CD4-positive, CD25-positive, alpha-beta regulatory T cell (primary cell): ENCODE measurements at places on chromosomes 16 and 17. TPM values are rescaled to one million over a fixed set of nuclear protein-coding genes. Genes with fewer than 3 reads are reported as not detected.

CD300LB gene
- not detected for polyA plus RNA-seq

NEUROD2 gene
- polyA plus RNA-seq, result not detected

CACNG1 gene
- polyA plus RNA-seq, result not detected

ITGB3 gene
- polyA plus RNA-seq, result not detected

CDRT15 gene
- not detected for polyA plus RNA-seq

ACSM2B gene
- polyA plus RNA-seq, result not detected

TPSD1 gene
- polyA plus RNA-seq, result not detected

HBM gene
- polyA plus RNA-seq, result not detected

NME3 gene
- 74.7 TPM for polyA plus RNA-seq

IRX3 gene
- not detected for polyA plus RNA-seq

ITGB4 gene
- polyA plus RNA-seq, result 0.60 TPM

SLC4A1 gene
- not detected for polyA plus RNA-seq

MIEF2 gene
- polyA plus RNA-seq, result 11.7 TPM

TBX21 gene
- 5.6 TPM for polyA plus RNA-seq

SLC52A1 gene
- polyA plus RNA-seq, result 0.41 TPM

PIRT gene
- not detected for polyA plus RNA-seq

MYOCD gene
- not detected for polyA plus RNA-seq

HYDIN gene
- not detected for polyA plus RNA-seq

KRT27 gene
- polyA plus RNA-seq, result not detected

SENP3 gene
- 11.4 TPM for polyA plus RNA-seq

SCGB1C2 gene
- not detected for polyA plus RNA-seq

MARCHF10 gene
- polyA plus RNA-seq, result not detected

PSMB10 gene
- 525 TPM for polyA plus RNA-seq

SLC38A8 gene
- not detected for polyA plus RNA-seq

GSDMA gene
- 2.8 TPM for polyA plus RNA-seq

MEIOB gene
- polyA plus RNA-seq, result not detected

KRT33B gene
- not detected for polyA plus RNA-seq

HOXB13 gene
- not detected for polyA plus RNA-seq

ASGR1 gene
- not detected for polyA plus RNA-seq

MMP25 gene
- 1.0 TPM for polyA plus RNA-seq

PHKG2 gene
- polyA plus RNA-seq, result 48.5 TPM

NFATC2IP gene
- polyA plus RNA-seq, result 25.2 TPM

CBFA2T3 gene
- polyA plus RNA-seq, result 0.25 TPM

KRTAP2-1 gene
- not detected for polyA plus RNA-seq

SLC9A5 gene
- polyA plus RNA-seq, result not detected

MT4 gene
- not detected for polyA plus RNA-seq

OR4D1 gene
- 0.72 TPM for polyA plus RNA-seq

EPN2 gene
- polyA plus RNA-seq, result 8.1 TPM

IRX5 gene
- polyA plus RNA-seq, result not detected

KCNG4 gene
- polyA plus RNA-seq, result not detected

SLC35G6 gene
- not detected for polyA plus RNA-seq

TMEM11 gene
- polyA plus RNA-seq, result 43.2 TPM

SPDYE4 gene
- not detected for polyA plus RNA-seq

TOM1L1 gene
- polyA plus RNA-seq, result not detected

TMEM238L gene
- not detected for polyA plus RNA-seq

ADCY7 gene
- 52.3 TPM for polyA plus RNA-seq

PRR15L gene
- polyA plus RNA-seq, result 0.19 TPM

TBC1D3G gene
- not detected for polyA plus RNA-seq
